ENCODE measurements at places on chromosomes 3 and 15.

- DNase-seq, result no peak
Observed at GRCh38 chr3:131453533-131453932, 49.2 kb downstream of the MRPL3 start.

- DNase-seq, result peak; percentile 9
Observed at GRCh38 chr3:178536211-178537079, at the start of gene KCNMB2. TSS of gene KCNMB2 (plus strand) at chr3:178536436.

DNA sequence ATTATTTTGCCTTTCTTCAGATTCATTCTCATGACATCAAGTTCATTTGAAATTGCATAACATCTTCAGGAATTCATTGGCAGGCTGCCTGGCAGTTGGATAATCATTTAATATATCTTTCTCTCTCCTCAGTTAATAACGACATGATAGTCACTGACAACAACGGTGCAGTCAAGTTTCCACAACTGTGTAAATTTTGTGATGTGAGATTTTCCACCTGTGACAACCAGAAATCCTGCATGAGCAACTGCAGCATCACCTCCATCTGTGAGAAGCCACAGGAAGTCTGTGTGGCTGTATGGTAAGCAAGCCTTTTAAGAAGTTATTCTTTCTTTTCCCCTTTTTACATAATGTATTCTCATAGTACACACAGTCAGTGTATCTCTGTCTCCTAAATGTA lies 38.2 kb downstream of the TGFBR2 start:
- peak; percentile 52 for DNase-seq

- DNase-seq, result no peak
Observed at GRCh38 chr15:89196241-89196640, 25.1 kb downstream of the RLBP1 start.

GRCh38 chr3:161104561-161105551 lies at the start of gene B3GALNT1:
TSS of gene B3GALNT1 (minus strand) at chr3:161105349. CDS start at chr3:161086754, 18,595 bp downstream.
- DNase-seq, result peak; percentile 23
